WTC11 (cell line): ENCODE measurements at places on chromosomes 3 and 15.

- DNase-seq = no peak
Measured at GRCh38 chr3:122055215-122055614, at the start of gene CD86. Gene CD86 (plus strand): TSS chr3:122055362. CDS start chr3:122055490, 128 bp downstream.

DNA sequence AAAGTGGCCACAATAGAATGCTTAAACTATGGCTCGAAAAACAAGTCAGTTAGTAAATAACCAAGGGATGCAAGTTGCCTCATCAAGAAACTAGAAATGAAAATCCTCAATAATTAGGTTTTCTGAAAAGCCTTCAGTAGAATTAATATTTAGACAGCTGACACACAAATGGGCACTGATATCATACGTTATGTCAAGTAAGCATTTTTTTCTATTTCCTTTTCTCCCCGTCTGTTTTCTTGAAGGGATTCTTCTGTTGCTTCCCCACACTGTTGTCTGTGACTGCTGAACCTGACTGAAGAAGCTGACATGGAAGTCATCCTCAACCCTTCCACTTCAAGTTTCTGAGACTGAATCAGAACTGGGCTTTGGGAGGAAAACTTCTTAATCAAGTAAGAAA, 151.8 kb upstream of the CADM2 start:
- DNase-seq = no peak

DNA sequence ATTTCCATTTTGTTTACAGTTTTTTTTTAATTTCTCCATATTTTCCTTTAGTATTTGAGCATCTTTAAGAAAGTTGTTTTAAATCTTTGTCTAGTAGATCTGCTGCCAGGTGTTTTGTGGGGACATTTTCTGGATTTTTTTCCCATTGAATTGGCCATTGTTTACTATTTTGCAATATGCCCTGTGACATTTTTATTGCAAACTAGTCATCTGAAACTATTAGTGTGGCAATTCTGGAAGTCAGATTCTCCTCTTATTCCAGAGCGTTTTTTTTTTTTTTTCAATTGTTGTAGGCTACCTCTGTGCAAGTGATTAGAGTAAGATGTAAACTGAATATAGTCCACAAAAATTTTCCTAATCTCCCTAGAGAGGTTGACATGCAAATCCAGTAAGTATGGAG, 334.2 kb downstream of the PYDC2 start:
- DNase-seq = no peak

DNA sequence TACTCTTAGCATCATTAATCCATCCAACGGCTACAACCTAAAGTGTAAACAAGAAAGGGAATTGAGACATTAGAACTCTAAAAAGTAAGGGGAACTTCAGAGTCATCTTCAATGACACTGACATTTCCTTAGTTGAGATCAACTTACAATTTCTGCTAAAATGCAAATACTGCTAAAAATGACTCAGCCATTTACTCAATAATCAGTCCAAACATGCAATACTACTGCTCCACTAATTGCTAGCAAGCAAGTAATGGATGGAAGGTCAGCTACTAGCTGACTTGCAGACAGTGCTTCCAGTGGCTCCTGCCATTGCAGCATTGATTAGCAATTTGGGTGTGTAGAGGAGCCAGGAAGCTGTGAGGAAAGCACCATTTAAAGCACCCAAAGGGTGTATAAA, 28.4 kb downstream of the CD200R1L start:
- no peak for DNase-seq

DNA sequence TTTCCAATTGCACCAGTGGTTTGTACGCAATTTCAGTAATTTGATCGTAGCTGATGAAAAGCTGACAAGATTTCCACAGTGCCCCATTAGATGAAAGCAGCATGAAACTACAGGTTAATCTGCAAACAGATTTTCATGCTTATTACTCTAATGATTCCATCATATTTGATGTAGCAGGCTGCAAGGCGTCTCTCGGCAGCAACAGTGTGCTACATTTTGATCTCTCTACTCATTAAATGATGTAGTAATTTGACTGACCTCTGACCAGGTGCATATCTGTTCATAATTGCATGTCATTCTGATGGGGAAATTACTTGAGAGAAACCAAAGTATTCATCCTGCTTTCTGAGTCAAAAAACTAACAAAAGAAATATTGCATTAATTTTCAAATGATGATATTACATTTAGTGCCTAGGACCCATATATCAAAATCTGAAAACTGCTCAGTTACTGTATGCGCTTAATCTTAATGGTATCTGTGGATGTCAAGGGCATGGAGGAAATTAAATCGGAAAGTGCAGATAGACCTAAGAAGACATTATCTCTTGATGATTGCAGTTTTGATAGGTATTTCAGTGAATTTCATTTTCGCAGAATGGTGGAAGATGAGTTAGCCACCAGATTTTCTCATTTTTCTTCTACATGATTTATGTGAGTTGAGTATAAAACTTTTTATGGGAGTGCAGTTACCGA, 198.5 kb downstream of the RSRC1 start:
- DNase-seq = no peak

DNA sequence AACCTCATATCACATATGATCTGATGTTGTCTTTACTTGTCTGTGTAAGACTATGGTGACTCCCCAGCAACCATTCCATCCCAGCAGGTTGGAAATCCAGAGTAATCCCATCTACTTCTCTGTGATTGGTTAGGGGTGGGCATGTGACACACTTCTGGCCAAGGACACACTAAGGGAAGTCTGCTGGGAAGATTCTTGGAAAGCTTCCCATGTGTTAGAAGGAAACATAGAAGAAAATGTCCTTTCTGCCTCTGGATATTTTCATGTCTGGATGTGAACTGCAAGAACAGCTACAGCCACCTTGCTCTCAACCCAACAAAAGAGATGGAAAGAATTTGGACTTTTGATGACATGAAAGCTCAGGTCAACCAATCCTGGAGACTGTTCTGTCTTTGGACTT, 2.6 kb upstream of the UBE2Q2 start:
- DNase-seq = no peak

DNA sequence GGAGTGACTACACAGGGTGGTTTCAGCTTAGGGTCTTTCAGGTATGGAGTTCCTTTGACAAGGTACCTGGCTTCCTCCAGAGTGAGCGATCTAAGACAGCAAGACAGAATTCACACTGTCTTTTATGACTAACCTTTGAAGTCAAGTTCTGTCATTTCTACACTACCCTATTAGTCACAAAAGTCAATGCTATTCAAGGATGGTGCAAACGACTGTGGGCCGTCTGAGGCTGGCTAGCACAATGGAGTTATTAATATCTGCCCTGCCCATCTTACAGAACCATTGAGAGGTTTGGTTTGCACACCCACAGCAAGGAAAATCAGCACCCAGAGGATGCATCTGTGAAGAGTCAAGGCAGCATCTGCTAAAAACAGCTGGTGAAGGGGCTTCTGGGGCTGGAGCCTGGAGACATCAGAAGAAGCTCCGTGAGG, 62.9 kb upstream of the XCR1 start:
- DNase-seq = no peak

DNA sequence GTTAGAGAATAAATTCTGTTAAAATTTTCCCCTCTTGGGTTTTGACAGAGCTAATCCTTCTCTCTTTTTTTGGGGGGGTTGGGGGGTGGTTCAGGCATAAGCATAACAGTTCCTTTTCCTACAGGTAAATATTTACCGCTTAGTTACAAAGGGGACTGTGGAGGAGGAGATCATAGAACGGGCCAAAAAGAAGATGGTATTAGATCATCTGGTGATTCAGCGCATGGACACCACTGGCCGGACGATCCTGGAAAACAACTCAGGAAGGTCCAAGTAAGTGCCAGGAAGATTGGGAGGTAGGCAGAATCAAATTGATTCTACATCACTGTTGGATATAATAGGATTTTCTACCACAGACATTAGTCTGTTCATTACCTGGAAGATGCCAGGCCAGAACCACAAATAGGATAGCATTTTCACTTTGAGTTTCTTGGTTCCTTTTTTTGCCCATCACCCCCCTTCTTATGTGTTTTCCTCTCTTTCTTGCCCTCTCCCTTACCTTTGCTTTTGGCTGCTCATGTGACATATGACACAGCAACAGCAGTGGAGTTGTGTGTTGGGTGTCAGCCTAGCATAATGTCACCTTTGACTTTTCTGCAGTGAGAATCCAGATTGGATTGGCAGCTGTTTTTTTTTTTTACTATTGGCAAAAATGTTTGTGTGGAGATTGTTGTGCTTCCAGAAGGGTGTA, 79.0 kb downstream of the CHD2 start:
- no peak for DNase-seq

DNA sequence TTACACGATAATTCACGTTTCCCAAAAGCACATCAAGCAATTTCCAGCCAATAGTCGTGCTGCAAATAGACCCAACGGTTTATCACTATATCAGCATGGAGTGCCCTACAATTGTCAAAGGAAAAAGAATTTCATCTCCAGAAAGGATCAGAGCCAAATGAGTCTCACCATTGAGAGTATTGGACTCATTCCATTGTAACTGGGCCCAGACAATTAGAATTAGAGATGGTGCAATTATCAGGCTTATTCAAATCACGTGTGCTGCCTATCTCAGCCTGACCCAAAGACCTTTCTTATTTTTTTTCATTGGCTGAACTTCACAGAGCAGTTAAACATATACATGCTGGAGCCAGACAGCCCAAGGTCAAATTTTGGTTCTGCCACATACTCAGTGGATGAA, 87.0 kb upstream of the LRTM1 start:
- no peak for DNase-seq

DNA sequence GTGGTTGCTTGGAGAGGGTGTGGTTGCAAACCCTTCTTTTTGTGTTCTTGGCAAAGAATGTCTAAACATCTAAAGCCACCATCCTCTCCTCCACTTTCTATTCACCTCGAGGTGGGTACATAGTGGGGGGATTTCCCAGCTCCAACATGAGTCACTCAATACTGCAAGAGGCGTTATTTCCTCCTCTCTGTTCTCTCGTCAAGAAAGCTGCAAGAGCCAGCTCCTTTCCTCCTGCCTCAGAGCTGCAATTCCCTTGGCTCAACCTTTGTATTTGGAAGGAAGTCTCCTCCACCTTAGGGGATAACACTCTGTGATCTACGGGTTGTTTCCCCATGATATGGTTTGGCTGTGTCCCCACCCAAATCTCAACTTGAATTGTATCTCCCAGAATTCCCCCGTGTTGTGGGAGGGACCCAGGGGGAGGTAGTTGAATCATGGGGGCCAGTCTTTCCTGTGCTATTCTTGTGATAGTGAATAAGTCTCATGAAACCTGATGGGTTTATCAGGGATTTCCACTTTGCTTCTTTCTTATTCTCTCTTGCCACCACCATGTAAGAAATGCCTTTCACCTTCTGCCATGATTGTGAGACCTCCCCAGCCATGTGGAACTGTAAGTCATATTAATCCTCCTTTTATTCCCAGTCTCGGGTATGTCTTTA, 138.4 kb downstream of the PLCL2 start:
- DNase-seq = no peak

- DNase-seq = no peak
Measured at GRCh38 chr15:56058986-56059385, 65.6 kb upstream of the NEDD4 start.

DNA sequence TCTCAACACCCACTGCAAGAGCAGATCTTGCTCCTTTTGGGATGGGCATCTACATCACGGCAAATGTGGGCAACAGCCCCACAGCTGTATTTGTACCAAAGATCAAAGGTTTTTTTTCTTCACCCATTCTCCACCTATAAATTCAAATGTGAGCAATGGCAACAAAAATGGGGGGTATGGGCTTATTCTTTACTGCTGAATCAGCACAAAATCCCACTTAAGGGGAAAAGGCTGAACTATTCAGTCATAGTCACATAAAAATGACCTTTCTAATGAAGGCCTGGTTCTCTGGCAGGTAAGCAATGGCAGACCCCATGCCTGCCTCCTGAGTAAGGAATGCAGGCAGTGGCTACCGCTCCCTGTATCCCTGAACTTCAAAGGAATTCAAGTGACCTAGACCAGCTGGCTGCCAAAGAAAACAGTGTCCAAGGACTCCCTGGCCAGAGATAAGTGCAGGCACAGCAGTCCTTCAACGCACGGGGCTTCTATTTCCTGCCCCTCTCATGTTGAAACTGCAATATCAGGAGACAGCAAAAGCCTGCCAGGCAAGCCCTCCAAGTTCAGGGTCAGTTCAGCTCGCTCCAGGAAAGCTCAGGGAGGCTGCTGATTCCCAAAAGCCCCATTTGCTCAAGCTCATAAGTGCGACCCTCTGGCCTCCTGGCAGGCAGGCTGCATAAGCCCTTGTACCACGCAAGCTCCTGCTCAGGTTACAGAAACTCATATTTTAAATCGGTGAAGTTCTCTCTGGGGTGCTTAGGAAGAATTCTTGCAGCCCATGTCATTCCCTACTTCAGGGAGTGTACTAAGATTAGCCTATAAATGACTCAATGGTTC, 134.1 kb downstream of the PDZRN3 start:
- DNase-seq = peak; percentile 42

DNA sequence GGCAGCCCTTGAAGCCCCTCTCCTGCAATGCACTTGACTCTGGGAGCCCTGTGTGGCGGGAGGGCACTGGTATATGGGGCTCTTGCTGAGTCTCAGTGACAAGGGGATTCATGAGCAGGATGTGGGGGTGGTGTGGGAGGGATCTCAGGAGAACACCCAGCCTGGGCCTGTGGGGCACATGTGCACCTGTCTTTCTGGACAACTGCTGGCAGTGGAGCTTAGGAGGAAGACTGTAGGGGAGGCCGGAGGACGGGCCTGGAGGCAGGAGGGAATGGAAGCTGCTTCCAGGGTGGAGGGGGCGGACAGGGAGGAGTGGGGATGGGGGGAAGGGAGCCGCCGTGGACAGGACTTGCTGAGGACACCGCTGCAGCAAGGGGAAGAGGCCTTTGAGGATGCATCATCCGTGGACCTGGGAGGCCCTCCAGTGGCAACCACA, 10.8 kb upstream of the SNRPA1 start:
- no peak for DNase-seq

DNA sequence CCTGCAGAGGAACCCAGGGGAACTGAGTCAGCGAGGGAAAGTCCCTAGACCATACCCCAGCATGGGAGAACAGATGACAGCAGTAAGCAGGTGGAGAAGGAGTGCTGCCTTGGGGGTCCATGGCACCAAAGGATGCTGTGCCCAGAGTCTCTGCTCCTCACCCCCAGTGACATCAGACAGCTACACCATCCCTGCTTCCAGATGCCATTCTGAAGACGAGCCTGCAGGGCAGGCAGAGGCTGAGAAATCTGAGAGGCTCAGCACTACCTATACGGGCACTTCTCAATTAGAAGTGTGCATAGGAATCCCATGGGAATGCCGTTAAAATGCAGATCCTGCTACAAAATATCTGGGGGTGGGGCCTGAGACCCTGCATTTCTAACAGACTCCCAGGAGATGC, 211.3 kb upstream of the NSMCE3 start:
- no peak for DNase-seq

GRCh38 chr3:124361566-124361965, 368.7 kb upstream of the UMPS start:
- DNase-seq = no peak

DNA sequence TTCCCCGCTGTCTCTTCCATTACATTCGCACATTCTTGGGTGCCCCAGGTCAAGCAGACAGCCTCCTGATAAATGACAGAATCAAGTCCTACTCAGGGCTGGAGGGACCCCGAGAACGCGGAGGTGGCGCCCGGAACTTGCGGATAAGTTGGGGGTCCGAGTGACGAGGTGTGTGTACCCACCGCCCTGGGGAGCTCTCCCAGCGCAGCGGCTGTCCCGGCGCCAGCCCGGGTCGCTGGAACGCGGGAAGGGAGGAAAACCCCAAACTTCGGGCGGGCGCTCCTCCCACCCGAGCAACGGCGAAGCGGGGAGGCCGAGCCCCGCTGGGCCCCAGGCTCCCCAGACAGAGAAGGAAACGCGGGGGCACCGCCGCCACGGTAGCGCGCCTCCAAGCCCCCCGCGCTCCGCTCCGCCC, 550 bp downstream of the CLN6 start:
- DNase-seq = no peak
